ENCODE measurements at places on chromosomes 1 and 21.

DNA sequence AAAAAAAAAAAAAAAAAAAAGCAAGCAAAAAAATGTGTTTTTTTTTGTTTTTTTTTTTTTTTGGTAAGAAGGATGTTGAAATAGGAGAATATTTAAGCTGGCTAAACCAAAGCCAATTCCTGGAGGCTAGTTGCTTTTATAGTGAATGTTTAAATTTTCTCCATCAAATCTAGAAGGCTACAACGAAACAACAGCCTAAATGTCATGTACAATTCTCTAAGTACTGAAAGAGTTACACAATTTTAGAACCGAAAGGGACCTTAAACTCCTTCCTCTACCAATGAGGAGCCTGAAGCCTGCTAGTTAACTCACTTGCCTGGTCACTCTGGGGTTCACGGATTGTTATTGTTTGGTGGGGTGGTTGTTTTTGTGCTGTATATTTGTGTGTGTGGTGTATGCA, 3.5 kb downstream of the WLS start:
- no peak for DNase-seq

DNA sequence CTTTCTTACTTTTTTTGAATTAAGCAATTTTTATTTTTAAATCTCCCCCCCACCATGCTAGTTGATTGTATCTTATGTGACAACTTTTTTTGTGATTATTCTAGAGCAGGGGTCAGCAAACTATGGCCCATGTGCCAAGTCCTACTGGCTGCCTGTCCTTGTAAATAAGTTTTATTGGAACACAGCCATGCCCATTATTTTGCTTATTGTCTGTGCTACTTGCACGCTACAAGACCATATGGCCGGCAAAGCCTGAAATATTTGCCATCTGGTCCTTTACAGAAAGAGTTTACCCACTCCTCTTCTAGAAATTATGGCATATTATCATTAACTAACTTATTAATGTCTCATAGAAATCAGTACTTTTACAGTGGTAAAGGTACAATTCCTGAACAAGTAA, 51.7 kb downstream of the AK5 start:
- DNase-seq: no peak

DNA sequence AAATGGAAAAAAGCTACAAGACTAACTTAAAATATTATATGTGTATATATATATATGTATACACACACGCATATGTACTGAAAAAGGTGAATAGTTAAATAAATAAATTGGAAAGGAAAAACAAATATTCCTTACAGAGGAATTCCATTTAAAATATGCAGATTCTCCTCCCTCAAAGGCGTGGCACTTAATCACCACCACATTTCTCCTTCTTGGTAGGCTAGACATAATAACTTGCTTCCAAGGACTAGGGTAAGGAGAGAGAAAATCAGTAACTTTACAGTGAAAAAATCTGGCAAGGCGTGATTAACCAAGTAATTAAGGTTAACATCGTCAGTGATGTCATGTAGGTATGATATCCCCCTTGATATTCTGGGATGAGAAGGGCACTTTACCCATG, 84.0 kb upstream of the USP25 start:
- DNase-seq: no peak

- DNase-seq: no peak
Observed at GRCh38 chr21:33650230-33650629, 7.9 kb downstream of the ITSN1 start.

- DNase-seq: no peak
Observed at GRCh38 chr1:39195166-39196111, 9.1 kb upstream of the MACF1 start.

- no peak for DNase-seq
Observed at GRCh38 chr1:229440851-229441537, 7.1 kb upstream of the ACTA1 start.

GRCh38 chr1:178973652-178974101, 52.0 kb upstream of the FAM20B start:
- DNase-seq: no peak

GRCh38 chr1:8340448-8340847, 22.5 kb downstream of the SLC45A1 start:
- DNase-seq: no peak

- no peak for DNase-seq
Observed at GRCh38 chr1:43621861-43622260, 28.1 kb upstream of the KDM4A start.

GRCh38 chr1:106061586-106062495, 994.6 kb upstream of the PRMT6 start:
- no peak for DNase-seq

DNA sequence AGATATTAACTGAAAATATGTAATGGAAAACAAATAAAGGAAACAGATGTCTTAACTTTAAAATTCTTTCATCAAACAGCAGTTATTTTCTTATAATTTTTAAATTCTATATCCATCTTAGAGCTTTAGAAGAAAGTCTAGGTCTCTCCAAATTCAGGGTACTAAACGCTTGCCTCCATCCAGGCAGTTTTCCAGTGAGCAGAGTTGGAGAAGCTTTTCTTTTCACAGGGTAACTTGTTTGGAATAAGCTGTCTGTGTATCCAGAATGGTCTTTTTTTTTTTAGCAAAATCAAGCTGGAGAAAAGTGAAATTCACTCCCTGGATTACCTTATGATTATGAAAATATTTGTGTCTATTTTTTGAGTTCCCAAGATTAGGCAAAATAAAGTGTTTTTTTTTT, 88.6 kb downstream of the DDAH1 start:
- no peak for DNase-seq

GRCh38 chr1:169565335-169566271, 20.7 kb downstream of the F5 start:
- no peak for DNase-seq

- DNase-seq: no peak
Observed at GRCh38 chr1:119773711-119774241, 5.1 kb upstream of the HMGCS2 start.

DNA sequence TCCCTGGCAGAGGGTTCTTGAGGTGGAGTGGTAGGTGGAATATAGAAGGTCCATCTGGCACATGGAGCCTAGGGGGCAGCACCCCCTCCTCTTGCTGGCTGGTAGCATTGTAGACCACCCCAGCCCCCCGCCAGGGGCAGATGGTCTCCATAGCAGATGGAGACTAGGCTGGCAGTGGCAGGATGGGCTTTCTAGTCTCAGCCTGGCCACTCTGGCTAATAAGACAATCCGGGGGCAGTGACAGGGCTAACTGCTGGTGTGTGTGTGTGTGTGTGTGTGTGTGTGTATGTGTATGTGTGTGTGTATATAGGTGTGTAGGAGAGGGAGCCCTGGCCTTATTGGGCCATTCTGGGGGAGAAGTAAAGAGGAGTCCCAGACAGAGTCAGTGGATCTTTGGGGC, 16.1 kb downstream of the UTP11 start:
- DNase-seq: no peak

DNA sequence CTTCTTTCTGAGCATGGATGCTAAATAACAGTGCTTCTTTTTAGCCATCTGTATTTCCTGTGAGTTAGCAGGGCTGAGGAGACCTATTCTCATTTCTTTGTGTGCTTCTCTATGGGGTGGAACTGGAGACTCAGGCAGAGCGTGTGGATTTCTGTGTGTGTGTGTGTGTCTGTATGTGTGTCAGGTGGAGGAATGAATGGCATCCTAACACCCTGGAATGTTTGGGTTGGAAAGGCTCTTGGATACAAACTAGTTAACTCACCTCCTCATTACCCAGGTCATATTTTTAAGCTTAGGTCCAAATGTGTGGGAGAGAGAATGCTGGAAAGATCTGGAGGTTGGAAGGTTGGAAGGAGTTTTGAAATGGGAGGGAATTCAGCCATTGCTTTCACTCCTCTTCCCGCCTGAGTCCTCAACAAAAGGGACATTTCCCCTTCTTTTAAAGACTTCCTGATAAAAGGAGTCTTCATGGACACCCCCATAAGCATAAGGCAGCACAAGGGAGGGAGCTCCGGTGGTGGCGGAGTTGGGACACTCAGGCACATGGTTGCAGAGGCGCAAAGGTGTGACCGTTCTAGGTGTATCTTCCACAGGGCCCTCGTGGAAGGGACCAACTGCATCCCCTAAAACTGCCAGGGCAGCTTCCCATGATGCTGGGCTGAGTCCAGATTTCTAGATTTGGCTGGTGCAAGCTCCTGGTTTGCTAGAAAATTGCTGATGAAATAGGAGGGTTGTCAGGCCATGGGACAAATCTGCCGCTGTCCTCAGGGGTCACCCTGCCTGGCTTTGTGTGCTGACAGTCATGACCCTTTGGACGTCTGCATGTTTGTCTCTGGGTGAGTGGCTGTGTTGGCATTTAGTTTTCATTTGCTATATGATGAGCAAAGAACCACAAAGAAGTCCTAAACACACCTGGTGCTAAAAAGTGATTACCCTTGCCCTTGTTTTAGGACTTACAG, 37.6 kb downstream of the MTARC1 start:
- no peak for DNase-seq

DNA sequence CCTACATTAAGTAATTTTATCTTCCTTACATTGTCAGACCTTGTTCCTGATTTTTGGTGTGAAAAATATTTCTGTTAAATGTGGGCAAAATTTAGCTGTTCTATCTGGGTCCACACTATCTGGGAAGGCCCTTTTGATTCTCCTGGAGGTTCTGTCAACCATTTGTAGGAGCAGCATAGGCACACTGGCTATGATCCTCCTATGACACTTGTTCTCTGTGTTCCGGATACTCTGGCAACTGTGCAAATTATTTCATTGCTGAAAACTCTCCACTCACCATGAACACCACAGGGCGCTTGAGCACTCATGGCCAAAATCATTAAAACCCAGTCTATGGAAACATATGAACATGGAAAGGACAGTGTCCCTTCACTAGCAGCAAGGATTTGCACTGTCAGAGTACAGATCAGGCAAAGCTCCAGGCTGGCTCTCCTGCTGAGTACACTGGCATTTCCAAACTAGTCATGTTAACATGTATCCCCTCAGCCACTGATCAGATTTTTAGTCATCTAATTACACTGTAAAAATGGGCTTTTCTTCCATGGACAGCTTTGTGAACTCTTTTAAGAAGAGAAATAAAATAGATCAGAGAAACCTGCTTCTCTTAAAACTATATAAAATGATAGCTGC, 43.9 kb upstream of the SGIP1 start:
- DNase-seq: no peak

DNA sequence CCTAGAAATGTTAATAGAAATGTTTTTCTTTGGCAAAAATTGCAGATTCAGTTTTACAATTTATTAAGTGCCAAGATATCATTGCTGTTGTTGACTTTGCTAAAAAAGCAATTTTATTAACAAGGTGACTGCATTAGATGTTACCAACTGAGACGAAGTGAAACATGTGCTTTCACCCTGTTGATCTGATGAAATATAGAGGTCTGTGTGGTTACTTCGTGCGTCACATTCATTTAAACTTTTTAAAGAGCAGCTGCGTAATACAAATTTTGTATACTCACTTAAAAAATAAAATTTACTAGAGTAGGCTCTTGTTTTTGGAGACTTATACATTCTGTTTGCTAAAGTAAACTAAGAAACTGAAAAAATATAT, 465.7 kb downstream of the USP25 start:
- no peak for DNase-seq

DNA sequence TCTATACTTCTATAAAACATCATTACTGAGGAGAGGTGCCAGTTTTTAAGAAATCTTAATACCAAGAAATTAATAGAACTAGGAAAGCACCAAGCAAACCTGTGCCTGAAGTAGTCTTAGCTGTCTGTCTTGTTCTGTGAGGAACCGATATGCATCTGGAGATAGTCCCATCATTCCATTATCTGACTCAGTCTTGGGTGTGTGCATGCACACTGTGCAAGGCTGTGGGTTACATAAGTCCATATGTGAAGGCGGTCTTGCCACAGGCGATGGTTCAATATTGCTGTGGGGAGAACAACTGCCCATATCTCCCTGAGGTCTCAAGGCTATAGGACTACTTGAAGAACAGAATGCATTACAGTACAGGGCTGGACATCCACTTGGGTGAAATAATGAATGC, 33.8 kb downstream of the STIL start:
- DNase-seq: no peak

- DNase-seq: no peak
Observed at GRCh38 chr1:59433440-59433813, 136.5 kb downstream of the FGGY start.

GRCh38 chr1:145707183-145707867, at the start of gene PDZK1:
Gene PDZK1, minus strand, starts transcription at chr1:145707368. Its CDS starts 19,347 bp downstream, at chr1:145688021.
- no peak for DNase-seq

DNA sequence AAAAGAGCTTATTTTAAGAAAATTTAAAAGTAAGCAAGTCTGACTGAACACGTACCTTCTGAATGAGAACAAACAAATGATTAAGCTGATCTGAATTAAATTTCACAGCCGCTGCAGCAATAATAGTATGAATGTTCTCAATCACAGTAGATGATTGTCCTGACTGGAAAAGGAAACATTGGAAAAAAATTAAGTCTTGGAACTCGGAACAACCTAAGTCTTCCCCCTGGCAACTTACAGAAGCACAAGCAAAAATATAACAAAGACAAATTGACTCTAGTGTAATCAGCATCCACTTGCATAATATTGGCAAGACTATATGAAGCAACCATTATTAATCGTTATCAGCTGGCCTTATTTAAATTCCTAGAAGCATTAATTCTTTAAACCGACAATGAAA, 60.5 kb downstream of the USP24 start:
- DNase-seq: no peak

GRCh38 chr21:39804240-39804639, 59.3 kb downstream of the IGSF5 start:
- DNase-seq: no peak

DNA sequence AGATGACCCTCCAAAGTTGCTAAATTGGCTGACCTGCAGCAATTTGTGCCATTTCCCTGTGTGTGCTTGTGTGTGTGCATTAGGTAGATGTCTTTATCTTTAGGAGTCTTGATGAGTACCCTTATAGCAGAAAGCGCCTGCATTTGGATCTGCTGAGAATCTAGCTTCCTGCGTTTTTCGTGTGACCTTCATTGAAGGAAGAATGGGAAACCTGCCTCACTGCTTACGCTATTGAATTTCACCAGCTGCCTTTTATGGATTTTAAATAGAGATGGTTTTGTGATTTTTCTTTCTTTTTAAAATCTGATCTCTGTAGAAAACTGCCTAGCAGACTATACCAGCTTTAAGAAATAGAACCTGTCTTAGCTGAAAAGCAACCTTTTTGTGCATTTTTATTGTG, 124.5 kb downstream of the CACHD1 start:
- no peak for DNase-seq

DNA sequence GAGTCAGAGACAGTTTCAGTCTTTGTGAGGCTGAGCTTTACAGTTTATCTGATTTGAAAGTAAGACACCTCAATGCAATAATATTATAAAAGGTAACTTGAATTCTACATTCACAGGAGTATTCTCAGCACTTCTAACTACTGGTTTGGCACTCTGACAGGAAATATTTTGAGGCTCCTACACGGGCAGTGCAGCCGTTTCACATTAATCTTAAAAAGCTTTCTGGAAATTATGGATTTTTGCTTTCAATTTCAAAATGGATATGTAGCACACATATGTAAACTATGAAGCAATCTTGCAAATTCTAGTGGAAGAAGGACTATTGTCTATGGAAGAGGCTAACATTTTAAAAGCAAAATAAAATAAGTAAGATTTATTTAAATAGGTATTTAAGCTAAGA, 262.9 kb upstream of the SNX7 start:
- no peak for DNase-seq

Measured in stimulated activated CD4-positive, alpha-beta T cell treated with anti-CD3 and anti-CD28 coated beads, Interleukin-12 subunit alpha, Interleukin-12 subunit beta, amount 100 ng/mL, for 4 hours (primary cell).